Activated T-helper 1 cell treated with anti-CD3 and anti-CD28 coated beads, Interleukin-2, amount 50 U/mL, for 16 hours (primary cell): ENCODE measurements at places on chromosomes 16 and 17.

DNA sequence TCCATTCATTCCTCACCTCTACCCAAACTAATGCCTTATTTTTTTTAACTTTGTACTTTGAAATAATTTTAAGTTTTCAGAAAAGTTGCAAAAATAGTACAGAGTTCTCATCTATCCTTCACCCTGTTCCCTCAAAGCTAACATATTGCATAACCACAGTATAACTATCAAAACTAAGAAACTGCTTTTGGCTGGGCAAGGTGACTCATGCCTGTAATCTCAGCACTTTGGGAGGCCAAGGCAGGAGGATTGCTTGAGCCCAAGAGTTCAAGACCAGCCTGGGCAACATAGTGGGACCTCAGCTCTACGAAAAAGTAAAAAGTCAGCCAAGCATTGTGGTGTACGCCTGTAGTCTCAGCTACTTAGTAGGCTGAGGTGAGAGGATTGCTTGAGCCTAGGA is 147.7 kb downstream of the SKAP1 start:
- no peak for DNase-seq

GRCh38 chr16:30184096-30184890 is 891 bp downstream of the CORO1A start:
- peak; percentile 71 for DNase-seq

- DNase-seq, result no peak
These were observed 76.2 kb downstream of the RBFOX1 start for GRCh38 chr16:7408700-7409365.

- DNase-seq, result no peak
These were observed 2.3 kb upstream of the ANKRD40 start for GRCh38 chr17:50710025-50710424.

GRCh38 chr16:50666658-50667496 is 14.2 kb downstream of the SNX20 start:
- DNase-seq, result no peak

DNA sequence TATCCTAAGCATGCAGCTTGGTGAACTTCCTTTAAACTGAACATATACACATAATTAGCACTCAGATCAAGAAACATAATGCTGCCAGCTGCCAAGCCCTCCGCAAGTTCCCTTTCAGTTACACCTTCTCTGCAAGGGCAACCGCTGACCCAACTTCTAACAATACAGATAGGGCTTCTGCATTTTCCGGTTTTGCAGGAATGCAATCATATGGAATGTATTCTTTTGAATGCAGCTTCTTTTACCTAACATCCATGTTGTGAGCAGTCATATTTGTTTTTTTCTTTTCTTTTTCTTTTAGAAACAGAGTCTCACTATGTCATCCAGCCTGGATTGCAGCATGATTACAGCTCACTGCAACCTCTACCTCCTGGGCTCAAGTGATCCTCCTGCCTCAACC is 110.7 kb downstream of the GSG1L start:
- no peak for DNase-seq

- DNase-seq, result no peak
These were observed 3.1 kb upstream of the TPPP3 start for GRCh38 chr16:67396159-67397035.

DNA sequence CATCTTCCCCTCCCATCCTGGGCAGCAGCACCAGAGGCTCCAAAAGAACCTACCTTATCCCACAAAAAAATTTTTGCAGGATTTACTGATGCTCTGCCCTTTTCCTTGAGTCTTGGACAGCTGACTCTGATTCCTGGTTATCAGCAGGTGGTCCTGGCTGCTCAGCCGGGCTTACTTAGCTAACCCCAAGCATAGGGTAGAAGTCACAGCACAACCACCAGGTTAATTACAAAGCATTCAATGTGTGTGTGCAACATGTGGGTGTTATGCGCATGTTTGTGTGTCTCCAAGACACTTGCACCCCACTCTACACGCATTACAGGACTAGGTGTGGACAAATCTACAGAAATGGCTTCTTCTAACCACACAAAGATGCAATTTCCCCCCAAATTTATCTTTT is 36.3 kb downstream of the PECAM1 start:
- DNase-seq, result no peak
